ENCODE measurements at places on chromosomes 2 and 18.

DNA sequence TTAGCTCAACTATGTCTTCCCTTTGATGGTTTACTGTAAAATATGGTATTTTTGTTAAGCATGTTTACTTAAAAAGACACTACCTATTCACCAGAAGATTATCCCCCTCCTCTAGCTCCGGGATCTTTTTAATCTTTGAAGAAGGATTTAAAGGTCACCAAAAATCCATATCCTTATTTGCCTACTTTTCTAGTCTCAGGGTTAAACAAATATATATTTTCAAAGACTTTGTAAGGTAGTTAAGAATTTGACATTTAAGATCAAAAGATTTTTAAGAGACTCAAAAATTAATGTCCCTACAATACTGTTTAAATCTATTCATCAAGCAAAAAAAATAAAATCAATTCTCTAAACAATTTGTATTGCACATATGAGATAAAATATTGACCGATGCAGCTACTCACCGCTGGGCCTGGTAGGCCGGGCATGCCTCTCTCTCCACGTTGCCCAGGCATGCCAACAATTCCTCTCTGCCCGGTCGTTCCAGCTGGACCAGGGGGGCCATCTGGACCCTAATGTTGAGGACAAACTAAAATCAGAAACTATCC lies 76.1 kb downstream of the COL3A1 start:
- no peaks in the 10 kb centered on the region for H3K36me3 ChIP-seq
- no peak overlapping the region for H3K4me3 ChIP-seq
- H3K27ac ChIP-seq, result no peak overlapping the region

DNA sequence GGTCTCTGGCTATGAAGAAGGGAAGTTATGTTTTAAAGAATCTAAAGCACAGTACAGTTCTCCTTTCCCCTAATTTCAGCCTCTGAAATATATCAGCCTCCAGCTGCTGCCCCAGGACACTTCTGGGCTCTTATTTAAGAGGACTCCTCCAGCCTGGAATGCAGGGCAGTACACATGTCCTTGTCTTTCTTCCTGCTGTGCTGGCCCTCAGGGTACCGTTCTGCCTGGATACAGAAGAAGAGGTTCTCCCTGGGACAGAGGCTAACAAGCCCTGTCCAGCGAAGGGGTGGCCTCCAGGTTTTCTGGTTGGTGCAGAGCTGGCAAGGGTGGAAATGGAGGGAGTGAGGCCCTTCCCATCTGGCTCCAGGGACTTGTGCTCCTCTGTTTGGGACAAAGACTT lies 22.1 kb downstream of the MLPH start:
- H3K4me1 ChIP-seq, result no peaks in the 10 kb centered on the region
- H3K27ac ChIP-seq, result no peak overlapping the region
- peaks cover 62% of the 10 kb centered on the region for H3K27me3 ChIP-seq
- H3K36me3 ChIP-seq, result no peaks in the 10 kb centered on the region

DNA sequence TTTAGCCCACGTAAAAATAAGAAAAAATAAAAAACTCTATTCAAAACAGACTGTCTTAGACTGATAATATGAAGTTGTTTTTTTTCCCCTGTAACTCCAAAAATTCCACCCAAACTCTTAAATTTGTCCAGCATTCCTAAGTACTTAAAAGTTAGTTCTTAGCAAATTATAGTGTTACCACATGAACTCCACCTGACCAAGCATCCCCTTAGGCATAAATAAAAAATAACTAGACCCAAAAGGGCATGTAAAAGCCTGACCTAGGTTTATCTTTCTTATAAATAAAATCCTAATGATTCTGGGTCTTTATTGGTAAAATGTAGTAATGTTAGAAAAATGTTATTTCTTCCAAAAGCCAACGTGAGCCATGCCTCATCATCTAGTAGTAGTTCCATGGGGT lies 54.3 kb downstream of the TTC21B start:
- H3K27ac ChIP-seq, result no peak overlapping the region
- H3K4me1 ChIP-seq, result peaks cover 8% of the 10 kb centered on the region
- H3K36me3 ChIP-seq, result peaks cover 28% of the 10 kb centered on the region

DNA sequence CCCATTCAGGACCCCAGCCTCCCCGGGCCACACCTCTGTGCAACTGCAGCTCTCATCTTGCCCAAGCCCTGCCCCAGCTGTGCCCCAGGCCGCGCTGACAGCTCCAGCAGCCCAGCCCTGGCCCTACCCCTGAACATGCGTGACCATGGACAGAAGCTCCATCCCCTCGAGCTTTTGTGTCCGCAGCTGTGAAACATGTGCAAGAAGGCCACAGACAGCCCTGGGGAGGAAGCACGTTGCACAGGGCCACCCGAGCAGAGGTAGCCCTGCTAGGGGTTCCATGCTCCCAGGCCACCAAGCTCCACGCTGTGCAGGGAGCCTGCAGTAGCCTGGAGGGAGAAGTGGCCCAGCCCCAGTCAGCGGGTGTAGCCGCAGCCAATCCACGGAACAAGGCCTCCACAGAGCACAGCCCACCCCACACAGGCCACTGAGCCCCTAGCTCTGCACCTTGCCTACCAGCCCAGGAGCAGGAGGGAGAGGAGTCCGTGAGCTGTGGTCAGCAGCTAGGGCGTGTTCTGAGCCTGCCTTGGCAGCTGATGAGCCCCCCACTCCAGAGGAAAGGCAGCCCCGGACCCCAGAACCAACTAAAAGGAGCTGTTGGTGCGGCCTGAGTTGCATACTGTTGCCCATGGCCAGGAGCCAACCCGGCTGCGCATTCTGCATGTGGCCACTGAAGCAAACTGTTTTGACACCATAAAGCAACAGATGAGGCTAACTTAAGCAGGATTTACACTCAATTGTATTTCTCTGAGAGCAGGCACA lies 184.0 kb downstream of the SEPTIN10 start:
- H3K27me3 ChIP-seq, result peaks cover 13% of the 10 kb centered on the region
- DNase-seq, result no peak
- H3K4me1 ChIP-seq, result no peaks in the 10 kb centered on the region
- H3K27ac ChIP-seq, result no peak overlapping the region

DNA sequence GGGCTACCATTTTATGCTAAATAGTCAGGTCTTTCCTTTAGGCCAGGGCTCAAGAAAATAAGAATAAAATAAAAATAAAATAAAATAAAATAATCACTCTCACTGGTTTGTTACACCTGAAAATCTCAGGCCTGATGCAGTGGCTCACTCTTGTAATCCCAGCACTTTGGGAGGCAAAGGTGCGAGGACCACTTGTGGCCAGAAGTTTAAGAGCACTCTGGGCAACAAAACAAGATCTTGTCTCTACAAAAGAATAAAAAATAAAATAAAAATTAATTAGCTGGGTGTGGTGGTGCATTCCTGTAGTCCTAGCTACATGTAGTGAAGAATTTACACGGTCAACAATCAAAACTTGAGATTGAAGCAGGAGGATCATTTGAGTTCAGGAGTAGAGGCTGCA lies 159.4 kb downstream of the NRXN1 start:
- H3K4me3 ChIP-seq, result no peak overlapping the region
- DNase-seq, result no peak
- no peak overlapping the region for H3K27ac ChIP-seq
- H3K36me3 ChIP-seq, result no peaks in the 10 kb centered on the region
- no peaks in the 10 kb centered on the region for H3K27me3 ChIP-seq

DNA sequence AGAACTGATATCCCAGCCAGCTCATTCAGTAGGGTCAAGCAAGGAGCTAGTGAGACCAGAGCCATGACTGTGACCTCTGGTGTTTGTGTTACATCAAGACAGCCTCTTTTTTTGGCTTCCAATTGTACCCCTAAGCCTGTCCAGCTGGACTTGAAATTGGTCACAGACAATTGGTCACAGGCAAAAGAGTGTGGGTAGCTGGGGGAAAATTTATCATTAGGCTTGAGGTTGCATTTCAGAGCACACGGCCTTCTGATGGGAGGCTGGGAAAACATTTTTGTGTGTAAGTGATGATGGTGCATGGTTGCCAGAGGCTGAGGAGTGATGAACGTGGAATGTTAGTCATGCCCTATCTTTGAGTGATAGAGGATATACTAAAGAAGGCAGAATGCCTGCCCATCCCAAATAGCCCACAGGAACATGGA lies 285.1 kb upstream of the SLC14A2 start:
- H3K27me3 ChIP-seq, result peaks cover 35% of the 10 kb centered on the region
- DNase-seq, result no peak
- H3K27ac ChIP-seq, result no peak overlapping the region
- H3K4me1 ChIP-seq, result no peaks in the 10 kb centered on the region
- no peaks in the 10 kb centered on the region for H3K36me3 ChIP-seq
- no peak overlapping the region for H3K4me3 ChIP-seq

DNA sequence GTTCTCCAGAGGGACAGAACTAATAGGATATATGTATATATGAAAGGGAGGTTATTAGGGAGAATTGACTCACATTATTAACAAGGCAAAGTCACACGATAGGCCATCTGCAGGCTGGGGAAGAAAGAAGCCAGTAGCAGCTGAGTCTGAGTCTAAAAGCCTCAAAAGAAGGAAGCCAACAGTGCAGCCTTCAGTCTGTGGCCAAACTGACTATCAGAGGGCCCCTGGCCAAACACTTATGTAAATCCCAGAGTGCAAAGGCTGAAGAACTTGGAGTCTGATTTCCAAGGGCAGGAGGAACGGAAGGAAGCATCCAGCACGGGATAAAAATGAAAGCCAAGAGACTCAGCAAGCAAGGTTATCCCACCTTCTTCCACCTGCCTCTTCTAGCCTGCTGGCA lies 108.0 kb upstream of the LDLRAD4 start:
- peaks cover 63% of the 10 kb centered on the region for H3K36me3 ChIP-seq
- DNase-seq, result no peak
- H3K27ac ChIP-seq, result no peak overlapping the region
- H3K4me3 ChIP-seq, result no peak overlapping the region
- peaks cover 4% of the 10 kb centered on the region for H3K4me1 ChIP-seq

DNA sequence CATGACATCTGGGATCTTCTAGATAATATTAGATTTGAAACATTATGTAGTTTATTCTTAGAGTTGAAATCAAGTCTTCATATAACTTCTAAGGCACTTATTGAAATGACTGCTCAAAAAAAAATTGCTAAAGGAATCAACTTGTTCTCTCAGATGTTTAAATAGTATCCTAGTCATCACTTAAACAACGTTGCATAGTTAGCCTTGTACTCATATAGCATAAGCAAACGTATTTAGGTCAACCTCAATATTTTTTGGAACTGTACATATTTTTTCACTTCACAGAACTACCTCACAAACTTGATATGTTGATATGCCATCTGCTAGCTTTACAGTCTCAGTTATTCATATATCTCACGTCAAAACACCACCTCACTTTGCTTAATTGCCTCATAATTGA lies 47.1 kb upstream of the CREB1 start:
- H3K36me3 ChIP-seq, result no peaks in the 10 kb centered on the region
- no peak overlapping the region for H3K27ac ChIP-seq
- H3K4me3 ChIP-seq, result no peak overlapping the region
- no peak for DNase-seq
- H3K27me3 ChIP-seq, result no peaks in the 10 kb centered on the region
- H3K4me1 ChIP-seq, result peaks cover 3% of the 10 kb centered on the region

DNA sequence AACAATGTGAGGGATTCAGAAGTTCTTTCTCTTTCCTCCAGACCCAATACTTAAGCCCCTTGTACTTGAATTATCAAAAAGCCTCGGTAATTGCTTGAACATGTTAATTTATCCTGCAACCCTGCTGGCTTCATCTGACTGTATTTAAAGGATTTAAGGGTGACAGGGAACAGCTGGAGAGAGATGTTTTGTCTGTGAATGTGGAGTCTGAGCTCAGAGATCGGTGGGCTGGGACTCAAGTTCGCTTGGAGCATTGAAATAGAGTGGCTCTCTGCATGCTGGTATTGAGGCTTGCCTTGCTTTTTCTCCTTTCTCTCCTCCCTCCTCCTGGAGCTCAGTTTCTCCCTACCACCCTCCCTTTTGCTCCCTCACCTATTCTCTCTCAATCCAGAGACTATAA lies 73.6 kb downstream of the BOD1L2 start:
- peaks cover 17% of the 10 kb centered on the region for H3K27me3 ChIP-seq
- H3K36me3 ChIP-seq, result no peaks in the 10 kb centered on the region
- no peaks in the 10 kb centered on the region for H3K4me1 ChIP-seq
- H3K27ac ChIP-seq, result no peak overlapping the region
- DNase-seq, result no peak

DNA sequence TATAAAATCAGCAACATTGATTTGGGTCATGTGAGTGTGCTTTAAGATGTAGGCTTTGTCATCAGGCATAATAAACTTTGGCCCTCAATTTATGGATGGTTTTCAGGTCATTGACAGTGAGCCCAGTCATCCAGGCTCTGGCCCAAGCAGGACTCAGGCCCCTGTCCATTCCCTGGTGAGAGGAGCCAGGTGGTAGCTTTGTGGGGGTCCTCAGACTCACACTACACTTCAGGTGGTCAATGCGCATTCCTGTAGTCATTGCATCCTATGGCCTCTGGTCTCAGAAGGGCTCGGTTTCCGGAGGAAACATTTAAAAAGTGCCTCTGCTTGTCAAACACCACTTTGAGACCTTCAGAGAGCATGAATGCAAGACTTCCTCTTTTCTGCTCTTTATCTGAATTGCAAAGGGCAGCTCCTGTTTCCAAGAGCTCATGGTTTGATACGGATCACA lies 20.2 kb downstream of the LGALSL start:
- no peaks in the 10 kb centered on the region for H3K4me1 ChIP-seq
- peaks cover 6% of the 10 kb centered on the region for H3K27me3 ChIP-seq
- no peak overlapping the region for H3K4me3 ChIP-seq
- H3K36me3 ChIP-seq, result no peaks in the 10 kb centered on the region
- H3K27ac ChIP-seq, result no peak overlapping the region

DNA sequence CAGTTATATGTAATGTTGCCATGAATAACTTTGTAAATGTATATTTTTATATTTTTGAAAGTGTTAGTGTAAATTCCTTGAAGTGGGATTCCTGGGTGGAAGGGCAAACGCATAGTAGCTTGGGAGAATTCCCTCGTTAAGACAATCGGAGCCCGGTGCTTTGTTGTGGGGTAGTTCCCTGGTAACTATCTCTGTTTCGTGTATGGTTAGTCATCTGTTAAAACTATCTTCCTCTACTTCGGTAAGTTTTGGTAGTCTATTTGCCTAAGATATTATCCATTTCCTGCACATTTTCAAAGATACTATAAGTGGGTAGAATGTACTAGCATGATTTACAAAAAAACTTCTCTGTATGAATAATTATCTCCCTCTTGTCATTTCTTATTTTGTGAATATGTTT lies 113.8 kb upstream of the NRXN1 start:
- DNase-seq, result no peak
- no peaks in the 10 kb centered on the region for H3K27me3 ChIP-seq
- H3K36me3 ChIP-seq, result no peaks in the 10 kb centered on the region
- no peak overlapping the region for H3K4me3 ChIP-seq
- no peaks in the 10 kb centered on the region for H3K4me1 ChIP-seq

DNA sequence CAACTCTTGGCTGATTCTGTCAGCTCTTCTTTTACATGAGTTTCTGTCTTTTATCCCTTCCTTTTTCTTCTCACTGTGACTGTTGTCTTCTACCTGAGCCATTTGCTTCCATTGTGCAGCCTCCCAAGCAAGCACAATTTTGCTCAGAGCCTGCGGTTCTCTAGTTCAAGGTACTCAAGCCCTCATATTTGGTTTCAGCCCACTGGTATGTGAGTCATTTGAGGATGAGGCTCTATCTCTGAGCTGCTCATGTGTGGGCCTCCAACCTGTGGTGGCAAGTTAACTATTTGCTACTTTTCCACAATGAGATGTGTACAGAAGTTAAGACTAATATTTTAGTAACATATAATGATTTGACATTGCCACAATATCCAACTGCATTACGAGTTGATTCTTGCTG lies 183.0 kb downstream of the PHLPP1 start:
- H3K27me3 ChIP-seq, result no peaks in the 10 kb centered on the region
- no peaks in the 10 kb centered on the region for H3K4me1 ChIP-seq
